ENCODE measurements at places on chromosomes 11 and 22.

DNA sequence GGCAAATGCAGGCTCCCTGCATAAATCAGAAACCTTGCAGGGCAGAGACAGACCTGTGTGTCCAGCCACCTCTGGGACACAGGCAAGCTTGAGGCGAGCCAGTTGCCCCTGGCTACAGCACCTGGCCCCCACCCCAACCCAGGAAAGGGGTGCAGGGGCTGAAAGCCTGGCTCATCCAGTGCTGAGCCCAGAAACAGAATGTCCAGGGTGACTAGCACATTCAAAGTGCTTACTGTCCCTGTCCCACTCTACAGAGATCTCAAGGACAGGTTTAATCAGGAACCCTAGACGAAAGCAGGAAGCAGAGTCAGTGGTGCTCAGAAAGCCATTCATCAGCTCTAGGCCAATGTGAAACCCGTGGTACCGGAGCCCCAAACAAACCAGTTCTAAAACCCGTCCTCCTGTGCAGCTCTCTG, 31.9 kb downstream of the PLEKHA7 start:
- no peak for DNase-seq

GRCh38 chr11:108508653-108509593, 10.7 kb upstream of the POGLUT3 start:
- no peak for DNase-seq

- no peak for DNase-seq
These were observed 43.0 kb downstream of the OSBPL5 start for GRCh38 chr11:3121931-3122774.

DNA sequence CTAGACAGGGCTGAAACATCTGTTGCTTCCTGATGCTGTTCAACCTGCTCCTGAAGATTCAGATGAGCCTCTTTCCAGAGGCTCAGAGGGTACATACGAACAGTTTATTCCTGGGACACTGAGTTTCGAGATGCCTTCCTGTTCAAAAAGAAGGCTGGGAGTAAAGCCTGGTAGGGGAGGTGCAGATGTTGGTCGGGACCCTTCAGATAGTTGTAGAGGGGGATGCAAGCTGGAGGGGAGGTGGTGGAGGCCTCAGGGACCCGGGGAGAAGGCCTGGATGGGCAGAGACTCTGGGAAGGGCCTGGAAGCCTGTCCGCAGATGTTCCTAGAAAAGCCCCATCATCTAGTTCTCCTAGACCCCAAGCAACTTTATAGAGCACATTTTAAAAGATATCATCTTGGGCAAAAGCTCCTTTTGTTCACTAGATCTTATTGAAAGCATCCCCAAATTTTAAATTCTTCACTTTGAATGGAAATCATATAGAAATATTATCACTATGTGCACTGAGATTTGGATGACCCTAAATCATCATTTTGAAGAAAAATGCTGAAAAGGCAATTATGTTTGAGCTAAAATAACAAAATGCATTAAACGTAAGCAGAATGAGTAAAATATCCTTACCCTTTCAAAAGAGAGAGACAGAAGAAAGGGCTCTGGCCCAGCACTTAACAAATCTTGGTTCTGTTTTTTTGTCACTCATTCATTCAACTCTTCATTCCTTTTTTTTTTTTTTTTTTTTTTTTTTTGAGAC, 41.2 kb downstream of the RTL6 start:
- DNase-seq, result no peak

GRCh38 chr11:44823006-44823405, 96.2 kb downstream of the TSPAN18 start:
- DNase-seq, result no peak

DNA sequence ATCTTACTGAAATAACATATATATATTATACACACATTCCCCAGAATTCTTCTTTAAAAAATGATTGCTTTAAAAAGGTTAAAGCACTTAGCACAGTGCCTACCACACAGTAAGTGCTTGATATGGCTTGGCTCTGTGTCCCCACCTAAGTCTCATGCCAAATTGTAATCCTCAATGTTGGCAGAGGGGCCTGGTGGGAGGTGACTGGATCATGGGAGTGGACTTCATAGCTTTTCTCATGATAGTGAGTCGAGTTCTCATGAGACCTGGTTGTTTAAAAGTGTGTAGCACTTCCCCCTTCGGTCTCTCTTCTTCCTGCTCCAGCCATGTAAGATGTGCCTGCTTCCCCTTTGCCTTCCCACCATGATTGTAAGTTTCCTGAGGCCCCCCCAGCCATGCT, 6.2 kb downstream of the CRYAB start:
- no peak for DNase-seq

Measured in bronchial epithelial cell (primary cell).